ENCODE measurements at places on chromosomes 6 and 20. TPM values are rescaled to one million over a fixed set of nuclear protein-coding genes. Genes with fewer than 3 reads are reported as not detected.

Gene RIPPLY2
- total RNA-seq, result 0.06 TPM

Gene SH3BGRL2
- total RNA-seq, result 9.0 TPM

Gene NKX2-2
- total RNA-seq, result not detected

Gene TBX18
- total RNA-seq, result 26.8 TPM

Gene CCN6
- not detected for total RNA-seq

Gene HMGA1
- total RNA-seq, result 126 TPM

Gene DACT2
- total RNA-seq, result not detected

Gene CLPSL2
- not detected for total RNA-seq

Gene PRDM1
- total RNA-seq, result not detected

Gene MACROD2
- 0.08 TPM for total RNA-seq

Gene CHMP4B
- total RNA-seq, result 45.0 TPM

Gene PPT2
- total RNA-seq, result 120 TPM

Gene GGT7
- total RNA-seq, result 7.5 TPM

Gene ZBP1
- total RNA-seq, result 0.02 TPM
